ENCODE measurements at places on chromosomes 7 and 10.

- DNase-seq, result no peak
Measured at GRCh38 chr10:11208243-11208642, 190.6 kb downstream of the CELF2 start.

DNA sequence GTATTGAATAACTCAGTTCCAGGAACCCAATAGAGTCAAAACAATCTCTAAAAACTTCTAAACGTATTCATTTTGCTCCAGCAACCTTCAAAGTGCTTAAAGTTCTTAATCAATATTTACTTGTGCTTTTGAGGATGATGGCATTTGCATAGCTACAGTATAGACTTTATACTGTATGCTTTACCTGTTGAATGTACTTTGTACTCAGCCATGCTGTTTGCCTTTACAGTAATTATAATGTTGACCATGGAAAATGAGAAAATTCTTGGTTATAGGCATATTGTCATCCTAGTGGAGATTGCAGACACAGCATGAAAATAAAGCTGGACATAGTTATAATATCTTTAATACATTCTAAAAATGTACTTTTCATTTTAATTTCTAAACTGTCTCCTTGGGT, 762.7 kb upstream of the PHF14 start:
- DNase-seq, result no peak

DNA sequence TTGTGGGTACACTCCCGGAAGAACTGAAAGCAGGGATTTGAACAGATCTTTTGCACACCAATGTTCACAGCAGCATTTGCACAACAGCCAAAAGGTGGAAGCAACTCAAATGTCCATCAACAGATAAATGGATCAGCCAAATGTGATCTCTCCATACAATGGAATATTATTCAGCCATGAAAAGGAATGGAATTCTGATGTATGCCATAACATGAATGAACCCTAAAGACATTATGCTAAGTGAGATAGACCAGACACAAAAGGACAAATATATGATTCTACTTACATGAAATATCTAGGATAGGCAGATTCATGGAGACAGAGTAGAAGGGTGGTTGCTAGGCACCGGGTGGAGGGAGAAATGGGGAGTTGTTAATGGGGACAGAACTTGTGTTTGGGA, 36.7 kb downstream of the CLEC2L start:
- DNase-seq, result no peak

GRCh38 chr10:49177391-49178355, 10.5 kb downstream of the TMEM273 start:
- DNase-seq, result no peak

GRCh38 chr10:46556515-46557318, at the start of gene GPRIN2:
Gene GPRIN2 (minus strand): TSS chr10:46556658. CDS start chr10:46550736, 5,922 bp downstream.
- DNase-seq, result no peak
